ENCODE measurements at places on chromosomes 3 and 15.

GRCh38 chr15:76285241-76285825 lies 25.9 kb downstream of the ETFA start:
- DNase-seq: no peak

GRCh38 chr3:9750556-9751411 lies 1.0 kb downstream of the OGG1 start:
- DNase-seq: no peak

GRCh38 chr15:50046159-50046558 lies 72.9 kb downstream of the ATP8B4 start:
- no peak for DNase-seq

GRCh38 chr15:92343924-92344643 lies 49.6 kb upstream of the ST8SIA2 start:
- DNase-seq: no peak

DNA sequence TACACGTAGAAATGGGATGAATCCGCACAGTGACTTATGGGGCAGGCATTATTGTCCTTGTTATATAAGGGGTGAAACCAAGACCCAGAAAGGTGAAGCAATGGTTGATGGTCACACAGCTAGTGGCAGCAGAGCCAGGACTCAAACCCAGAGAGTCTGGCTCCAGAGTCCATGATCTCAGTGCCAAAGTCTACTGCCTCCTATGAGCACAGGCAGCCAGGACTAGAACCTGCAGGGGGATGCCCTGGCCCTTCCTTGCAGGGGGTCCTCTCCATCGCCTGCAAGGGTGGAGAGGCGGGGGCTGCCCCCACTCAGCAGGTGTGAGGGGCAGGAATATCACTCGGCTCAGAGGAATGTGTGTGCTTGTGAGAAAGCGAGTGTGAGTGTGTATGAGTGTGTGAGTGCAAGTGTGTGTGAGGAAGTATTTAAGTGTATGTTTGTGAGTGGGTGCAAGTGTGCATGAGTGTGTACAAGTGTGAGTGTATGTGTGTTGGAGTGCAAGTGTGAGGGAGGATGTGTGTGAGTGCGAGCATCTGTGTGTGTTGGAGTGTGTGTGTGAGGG lies 44.7 kb downstream of the UMPS start:
- DNase-seq: no peak

- no peak for DNase-seq
These were observed 84.6 kb upstream of the DCBLD2 start for GRCh38 chr3:98986073-98986472.

DNA sequence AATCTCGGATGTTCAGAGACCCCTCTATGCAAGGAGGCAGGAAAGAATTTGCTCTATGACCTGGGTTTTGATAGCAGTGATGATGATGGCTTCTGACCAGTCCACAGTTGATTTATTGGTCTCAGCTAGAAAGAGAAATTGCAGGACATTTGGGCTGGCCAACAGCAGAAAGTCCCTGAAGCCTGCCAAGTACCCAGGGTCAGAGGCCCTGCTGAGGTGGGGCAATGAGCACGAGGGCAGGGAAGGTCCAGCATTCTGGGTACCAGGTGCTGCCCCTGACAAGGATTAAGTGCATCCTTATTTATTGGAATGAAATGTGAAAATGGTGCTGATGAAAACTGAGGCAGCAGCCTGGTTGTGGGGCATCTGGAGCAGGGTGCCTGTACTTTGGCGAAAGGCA lies 19.8 kb downstream of the C3orf62 start:
- DNase-seq: no peak

DNA sequence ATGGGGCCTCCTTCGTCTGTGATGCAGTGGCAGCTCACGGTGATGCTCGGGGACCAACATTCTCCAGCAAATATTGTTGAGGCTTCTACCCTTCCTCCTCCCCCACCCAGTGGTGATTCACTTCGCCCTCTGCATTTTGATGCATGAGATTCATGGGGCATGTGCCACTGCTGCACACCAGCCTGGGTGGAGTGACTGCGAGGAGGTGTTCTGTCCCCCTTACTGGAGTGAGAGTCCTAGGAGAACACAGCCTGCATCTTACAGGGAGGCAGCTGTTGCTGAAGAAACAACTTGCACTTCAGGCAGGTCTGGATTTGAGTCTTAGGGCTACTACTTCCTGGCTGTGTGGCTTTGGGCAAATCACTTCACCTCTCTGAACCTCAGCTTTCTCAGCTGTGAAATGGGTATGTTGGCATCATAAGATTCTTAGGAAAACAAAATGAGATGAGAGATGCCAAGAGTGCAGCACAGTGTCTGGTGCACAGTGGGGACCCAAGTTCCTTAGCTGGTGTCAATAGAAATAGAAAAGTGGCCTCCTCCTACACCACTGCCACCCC lies 10.2 kb upstream of the SKOR1 start:
- DNase-seq: no peak

DNA sequence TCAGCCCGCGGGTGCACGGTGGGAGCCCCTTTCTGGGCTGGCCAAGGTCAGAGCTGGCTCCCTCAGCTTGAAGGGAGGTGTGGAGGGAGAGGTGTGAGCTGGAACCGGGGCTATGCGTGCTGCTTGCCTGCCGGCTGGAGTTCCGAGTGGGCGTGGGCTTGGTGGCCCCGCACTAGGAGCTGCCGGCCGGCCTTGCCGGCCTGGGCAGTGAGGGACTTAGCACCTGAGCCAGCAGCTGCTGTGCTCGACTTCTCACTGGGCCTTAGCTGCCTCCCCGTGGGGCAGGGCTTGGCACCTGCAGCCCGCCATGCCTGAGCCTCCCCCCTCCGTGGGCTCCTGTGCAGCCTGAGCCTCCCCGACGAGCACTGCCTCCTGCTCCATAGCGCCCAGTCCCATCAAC lies 36.0 kb downstream of the TRH start:
- no peak for DNase-seq

DNA sequence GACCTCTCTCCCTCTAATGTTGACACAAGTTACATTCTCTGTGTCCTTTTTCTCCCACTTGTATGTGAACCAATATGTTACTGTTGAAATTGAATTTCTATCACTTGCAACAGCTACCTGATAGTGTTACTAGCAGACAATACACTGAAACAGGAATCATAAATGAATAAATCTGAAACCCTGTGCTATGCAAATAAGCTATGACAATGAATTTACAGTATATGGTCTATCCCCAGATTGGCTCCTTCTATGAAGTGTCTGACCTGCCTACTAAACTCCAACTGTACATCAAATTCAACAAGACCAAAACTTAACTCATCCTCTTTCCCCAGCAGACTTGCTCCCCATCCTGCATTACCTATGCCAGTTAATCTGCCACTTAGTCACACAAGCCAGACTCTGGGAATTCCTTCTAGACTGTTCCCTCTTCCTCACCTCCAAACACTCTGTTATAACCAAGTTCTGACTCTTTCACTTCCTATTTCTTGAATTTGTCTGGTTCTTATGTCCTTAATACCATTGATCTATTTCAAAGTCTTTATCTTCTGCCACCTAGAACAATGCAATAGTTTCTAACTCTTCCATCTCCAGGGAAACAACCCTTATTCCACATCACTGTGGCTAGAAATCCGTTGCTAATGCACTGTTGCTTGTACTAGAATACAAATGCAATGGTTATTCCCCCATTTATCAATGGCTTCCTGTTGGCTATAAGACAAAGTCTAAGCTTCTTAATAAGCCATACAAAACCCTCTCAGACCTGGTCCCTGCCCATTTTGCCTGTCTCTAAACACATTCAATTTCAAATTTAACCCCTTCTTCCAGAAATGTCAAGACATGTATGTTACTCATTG lies 13.4 kb upstream of the ZNF639 start:
- DNase-seq: no peak

DNA sequence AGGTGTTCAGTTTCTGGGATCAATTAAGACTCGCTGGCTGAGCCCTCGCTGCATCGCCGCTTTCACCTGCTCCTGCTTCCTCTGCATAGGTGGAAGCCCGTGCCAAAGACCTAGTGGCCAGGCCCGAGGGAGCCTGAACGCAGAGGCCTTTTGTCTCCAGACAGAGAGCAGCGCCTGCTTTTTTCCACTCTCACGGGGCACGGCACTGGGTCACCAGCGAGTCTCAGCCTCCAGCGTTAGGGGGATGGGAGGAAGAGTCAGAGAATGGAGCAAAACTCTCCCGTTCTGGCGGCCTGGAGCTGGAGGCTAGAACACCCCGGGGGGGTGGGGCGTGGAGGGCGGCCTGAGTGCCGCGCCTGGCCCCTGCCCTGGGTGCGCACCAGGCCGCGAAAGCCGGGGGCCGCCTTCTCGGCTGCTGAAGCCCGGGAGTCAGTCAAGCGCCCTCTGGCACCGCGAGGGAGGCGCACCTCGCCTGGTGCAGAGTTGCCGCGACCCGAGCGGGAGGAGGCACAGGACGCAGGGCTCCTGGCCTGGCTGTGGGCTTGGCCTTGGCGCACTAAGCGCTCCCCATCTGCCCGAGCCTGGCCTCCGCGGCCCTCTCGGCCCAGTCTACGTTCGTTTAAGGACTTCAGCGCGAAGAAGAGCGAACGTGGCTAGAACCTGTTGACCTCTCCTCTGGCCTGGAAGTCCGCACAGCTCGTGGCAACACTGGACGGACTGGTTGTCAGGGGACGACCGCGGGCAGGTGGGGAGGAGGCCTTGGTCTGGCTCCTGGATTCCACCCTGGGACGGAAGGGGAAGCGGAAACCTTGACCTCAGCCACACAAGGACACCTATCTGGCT lies 21.5 kb downstream of the NR2F2 start:
- DNase-seq: no peak

GRCh38 chr15:100940767-100941379 lies 21.7 kb downstream of the LRRK1 start:
- DNase-seq: no peak

DNA sequence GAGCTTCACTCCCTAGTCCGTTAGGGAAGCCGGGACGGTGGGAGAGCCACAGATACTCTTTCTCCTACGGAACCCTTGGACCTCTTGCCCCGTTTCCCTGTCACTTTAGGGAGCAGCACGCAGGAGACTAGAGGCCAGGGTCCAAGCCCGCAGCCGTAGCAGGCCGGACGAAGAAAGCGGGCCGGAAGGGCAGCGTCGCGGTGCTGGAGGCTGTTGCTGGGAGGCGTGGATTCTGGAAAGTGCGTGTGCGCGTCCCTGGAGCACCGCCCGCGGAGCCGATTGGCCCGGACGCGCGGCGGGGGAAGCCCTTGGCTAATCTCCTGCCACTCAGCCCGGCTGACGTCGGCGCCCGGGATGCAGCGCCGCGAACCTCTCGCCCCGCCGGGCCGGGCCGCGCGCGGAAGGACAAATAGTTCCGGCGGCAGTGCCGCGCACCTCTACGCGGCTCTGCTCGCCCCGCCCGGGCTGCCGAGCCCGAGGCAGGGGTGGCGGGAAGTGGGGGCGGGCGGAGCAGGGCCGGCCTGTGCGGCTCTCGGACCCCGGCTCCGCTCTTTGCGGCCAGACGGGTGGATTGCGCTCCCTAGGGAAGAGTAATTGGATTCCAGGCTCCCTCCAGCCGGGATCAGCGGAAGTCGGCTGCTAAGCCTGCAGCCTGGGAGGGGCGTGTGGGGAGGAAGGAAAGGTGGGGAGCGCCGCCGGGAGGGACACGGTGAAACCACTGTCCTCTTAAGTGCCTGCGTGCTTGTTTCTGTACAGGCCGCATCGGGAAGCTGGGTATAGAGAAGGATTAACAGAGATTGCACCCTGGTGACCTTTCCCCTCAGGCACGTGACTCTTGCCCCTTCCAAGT lies 31.3 kb upstream of the TCF12 start:
- peak; percentile 72 for DNase-seq

GRCh38 chr3:172388412-172389078 lies 59.7 kb downstream of the GHSR start:
- no peak for DNase-seq

GRCh38 chr3:10389995-10390394 lies 69.1 kb upstream of the SEC13 start:
- no peak for DNase-seq

- no peak for DNase-seq
These were observed 41.4 kb downstream of the SCAPER start for GRCh38 chr15:76863693-76864092.

DNA sequence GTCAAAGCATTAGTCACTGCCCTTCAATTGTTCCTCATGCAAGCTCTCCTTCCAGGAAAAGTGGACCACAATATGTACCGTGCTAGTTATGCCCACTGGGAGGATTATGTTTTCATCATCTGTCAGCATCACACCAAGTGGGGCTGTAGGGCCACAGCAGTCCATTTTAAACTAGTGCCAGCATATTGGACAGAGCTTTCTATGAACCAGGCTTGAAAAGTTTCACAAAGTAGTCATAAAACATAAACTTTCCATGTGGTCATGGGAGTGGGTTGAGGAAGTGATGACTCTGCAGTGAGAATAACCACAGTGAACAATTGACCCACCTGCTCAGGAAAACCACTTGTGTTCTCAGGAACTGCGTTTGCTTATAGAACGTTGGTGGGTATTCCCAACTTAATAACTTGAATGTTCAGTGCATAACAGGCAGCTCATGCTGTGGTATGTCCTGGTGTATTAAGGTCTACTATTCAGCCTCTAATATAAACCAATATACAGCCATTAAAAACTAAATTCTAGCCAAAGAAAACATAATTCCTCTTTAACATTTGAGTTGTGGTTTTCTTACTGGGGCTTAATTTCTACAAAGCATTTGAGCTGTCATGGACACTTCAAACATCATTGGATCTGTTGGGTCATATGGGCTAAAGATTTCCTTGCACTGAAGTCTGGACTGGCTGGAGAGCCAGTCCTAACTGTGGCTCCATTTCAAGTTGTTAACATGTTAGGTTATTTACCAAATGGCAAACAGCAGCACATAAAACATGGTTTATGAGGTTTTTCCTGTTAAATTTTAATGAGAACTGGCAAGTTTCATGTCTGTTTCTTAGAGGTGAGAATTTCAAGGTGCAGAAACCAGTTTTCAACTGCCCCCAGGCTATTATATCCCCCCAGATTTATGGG lies 274.1 kb downstream of the OTOL1 start:
- no peak for DNase-seq

DNA sequence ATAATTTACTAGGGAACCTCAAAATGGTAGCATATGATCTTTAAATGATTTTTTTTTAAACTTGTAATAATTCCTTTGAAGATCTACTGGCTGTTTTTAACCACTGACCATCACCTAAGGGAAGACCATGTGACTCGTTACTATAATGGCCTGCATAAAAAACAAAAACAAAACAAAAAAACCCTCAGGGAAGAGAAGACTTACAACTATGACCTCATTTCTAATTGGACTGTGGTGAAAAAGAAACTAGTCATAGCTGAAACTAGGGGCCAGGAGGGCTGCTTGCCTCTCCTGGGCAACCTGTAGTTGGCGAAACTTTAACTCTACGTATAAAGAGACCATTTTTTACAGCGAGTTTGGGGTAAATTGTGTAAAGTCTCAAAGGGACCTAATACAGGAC lies 23.0 kb downstream of the PAQR9 start:
- DNase-seq: no peak

- DNase-seq: no peak
These were observed 677.8 kb downstream of the NTRK3 start for GRCh38 chr15:87578776-87579175.

DNA sequence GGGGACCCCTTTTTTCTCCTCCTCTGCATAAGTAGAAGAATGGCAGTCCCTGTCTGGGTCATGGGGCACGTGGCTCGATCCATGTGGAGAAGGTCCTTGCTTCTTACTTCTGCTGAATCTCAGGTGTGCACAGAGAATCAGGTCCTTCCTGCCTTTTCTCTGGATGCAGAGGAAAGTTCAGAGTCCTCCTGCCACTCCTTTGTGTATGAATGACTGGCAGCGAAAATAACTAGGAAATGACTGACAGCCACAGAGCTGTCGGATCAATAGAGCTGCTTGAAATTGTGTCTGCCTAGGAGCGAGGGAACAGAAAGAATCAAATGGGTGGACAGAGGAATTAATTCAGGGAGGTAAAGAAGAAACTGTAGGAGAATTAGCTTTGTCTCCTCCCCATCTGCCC lies 49.6 kb upstream of the ROPN1 start:
- DNase-seq: no peak
